Non-pigmented ciliary epithelial cell (primary cell): ENCODE measurements at places on chromosomes 11 and 22.

GRCh38 chr11:107224836-107225235 lies 206.6 kb upstream of the GUCY1A2 start:
- no peak for DNase-seq

GRCh38 chr22:47782328-47783075 lies 1020.1 kb downstream of the TBC1D22A start:
- no peak for DNase-seq

DNA sequence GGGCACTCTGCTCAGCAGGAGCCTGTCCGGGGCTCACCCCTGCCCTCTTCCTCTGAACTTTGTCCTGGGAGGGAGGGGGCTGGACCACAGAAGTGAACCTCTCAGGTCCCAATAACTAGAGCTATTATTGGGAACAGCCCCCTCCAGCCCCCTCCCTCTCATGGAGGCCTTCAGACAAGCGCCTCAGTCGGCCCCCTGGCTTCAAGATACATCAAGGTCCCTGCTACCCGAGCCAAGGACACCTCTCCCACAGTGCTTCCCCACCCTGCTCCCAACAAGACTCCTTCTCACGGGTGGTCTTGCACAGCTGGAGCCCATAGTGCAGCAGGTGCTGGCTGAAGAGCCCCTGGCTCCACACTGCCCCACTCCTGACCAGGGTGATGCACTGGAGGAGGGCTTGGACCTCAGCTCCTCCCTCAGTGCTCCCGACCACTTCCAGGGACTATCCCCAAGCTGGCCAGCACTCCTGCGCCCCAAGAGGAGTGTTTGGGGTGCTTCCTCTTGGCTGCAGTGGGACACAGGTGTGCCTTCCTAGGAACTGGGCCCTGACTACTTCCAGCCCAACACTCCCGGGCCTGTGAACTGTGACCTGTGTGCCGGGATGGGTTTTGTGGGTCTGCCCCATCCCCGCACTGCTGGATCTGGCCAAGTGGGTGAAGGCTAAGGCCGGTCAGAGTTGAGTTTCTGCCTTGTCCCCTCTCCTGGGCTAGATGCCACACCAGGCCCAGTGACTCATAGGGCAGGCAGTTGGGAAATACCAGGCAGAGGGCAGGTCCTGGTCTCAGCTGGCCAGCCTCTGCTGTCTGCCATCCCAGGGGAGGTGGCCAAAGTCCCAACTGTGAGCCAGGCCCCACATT lies 2.2 kb downstream of the PNPLA2 start:
- no peak for DNase-seq

- no peak for DNase-seq
These were observed 481 bp downstream of the ANGPTL5 start for GRCh38 chr11:101915791-101916291.

DNA sequence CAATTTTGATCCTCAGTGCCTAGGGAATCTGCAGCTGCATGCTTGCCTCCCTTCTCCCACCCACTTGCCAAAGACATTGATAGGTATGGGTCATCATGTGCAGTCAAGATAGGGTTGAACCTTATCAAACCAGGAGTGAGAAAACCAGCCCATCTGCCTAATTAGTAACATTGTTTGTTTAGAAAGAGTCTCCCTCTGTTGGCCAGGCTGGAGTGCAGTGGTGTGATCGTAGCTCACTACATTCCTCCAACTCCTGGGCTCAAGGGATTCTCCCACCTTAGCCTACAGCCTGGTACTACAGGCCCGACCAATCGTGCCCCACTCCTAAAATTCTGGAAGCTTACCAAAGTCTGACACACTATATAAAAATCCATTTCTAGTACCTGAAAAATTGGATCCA lies 4.6 kb downstream of the C11orf71 start:
- DNase-seq, result no peak

- DNase-seq, result no peak
These were observed 2.2 kb upstream of the MTA2 start for GRCh38 chr11:62603776-62604299.

DNA sequence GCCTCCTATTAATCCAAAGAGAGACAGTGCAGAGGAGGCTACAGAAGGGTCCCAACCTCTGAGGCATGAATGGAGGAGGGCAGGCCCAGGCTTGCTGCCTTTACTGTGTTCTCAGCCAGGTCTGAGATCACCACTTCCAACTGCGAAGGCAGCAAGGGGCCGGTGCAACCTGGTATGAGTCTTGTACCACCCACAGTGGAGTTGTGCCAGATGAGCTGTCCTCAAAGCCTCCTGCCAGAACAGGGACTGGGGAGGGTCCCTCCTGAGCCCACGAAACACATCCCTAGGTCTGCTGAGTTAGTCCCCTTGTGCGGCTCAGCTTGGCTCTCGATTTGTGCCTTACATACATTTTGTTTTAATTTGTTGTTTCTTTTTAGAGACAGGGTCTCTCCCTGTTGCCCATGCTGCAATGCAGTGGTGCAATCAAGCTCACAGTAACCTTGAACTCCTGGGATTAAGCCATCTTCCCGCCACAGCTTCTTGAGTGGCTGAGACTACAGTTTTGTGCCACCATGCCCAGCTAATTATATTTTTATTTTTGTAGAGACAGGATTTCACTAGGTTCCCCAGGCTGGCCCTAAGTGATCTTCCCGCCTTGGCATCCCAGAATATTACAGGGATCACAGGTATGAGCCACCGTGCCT lies 9.3 kb downstream of the MIF start:
- no peak for DNase-seq

- DNase-seq, result no peak
These were observed 28.9 kb downstream of the THOC5 start for GRCh38 chr22:29524442-29525191.

DNA sequence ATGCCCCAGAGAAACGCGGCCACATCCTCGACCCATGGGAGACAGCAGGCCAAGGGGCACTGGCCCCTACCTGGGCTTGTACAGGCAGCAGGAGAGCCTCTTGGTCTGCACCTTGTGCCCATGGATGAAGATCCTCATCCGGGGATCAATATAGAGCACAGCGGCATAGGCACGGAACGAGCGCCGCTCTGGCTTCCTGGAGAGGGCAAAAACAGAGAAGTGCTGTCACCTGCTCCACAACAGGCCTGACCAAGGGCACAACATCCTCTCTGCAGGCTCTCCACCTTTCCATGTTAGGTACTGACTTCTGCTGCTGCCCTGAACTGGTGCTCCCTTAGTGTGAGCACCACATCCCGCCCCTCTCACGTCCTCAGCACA lies 27.2 kb downstream of the MORC2 start:
- no peak for DNase-seq

DNA sequence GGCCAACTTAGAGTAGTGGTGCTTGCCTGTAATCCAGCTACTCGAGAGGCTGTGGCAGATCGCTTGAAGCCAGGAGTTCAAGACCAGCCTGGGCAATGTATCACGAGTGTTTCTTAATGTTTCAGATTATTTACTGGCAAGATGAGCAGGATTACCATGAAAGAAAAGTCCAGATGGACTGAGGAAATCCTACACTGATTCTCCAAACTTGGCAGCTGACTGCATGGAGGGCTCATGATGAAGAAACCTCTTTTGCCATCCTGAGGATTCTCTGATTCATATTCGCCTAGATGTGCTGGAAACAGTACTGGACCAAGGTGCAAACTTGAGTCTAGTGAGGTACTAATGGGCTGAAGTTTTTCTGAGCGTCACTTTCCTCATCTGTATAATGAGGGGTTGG lies 2.8 kb upstream of the SIDT2 start:
- no peak for DNase-seq

GRCh38 chr11:110757066-110757465 lies 44.8 kb upstream of the ARHGAP20 start:
- no peak for DNase-seq

GRCh38 chr11:37078521-37078920 lies 480.5 kb upstream of the RAG2 start:
- no peak for DNase-seq

DNA sequence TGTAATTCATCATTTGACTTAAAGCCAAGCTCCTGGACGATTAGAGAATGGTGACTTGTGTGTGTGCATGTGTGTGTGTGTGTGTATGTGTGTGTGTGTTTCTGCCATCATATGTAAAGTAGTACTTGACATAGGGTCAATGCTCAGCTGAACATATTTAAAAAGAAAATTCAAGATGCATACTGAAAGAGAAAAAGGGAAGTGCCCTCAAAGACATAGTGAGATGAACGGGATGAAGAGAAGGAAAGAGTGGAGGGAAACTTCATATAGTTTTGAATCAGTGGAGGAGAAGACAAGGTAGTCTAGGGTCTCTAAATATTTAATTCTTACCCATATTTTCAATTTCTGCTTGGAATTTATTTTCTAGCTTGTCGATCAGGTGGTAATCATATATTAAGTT lies 4.0 kb downstream of the TCN1 start:
- no peak for DNase-seq

DNA sequence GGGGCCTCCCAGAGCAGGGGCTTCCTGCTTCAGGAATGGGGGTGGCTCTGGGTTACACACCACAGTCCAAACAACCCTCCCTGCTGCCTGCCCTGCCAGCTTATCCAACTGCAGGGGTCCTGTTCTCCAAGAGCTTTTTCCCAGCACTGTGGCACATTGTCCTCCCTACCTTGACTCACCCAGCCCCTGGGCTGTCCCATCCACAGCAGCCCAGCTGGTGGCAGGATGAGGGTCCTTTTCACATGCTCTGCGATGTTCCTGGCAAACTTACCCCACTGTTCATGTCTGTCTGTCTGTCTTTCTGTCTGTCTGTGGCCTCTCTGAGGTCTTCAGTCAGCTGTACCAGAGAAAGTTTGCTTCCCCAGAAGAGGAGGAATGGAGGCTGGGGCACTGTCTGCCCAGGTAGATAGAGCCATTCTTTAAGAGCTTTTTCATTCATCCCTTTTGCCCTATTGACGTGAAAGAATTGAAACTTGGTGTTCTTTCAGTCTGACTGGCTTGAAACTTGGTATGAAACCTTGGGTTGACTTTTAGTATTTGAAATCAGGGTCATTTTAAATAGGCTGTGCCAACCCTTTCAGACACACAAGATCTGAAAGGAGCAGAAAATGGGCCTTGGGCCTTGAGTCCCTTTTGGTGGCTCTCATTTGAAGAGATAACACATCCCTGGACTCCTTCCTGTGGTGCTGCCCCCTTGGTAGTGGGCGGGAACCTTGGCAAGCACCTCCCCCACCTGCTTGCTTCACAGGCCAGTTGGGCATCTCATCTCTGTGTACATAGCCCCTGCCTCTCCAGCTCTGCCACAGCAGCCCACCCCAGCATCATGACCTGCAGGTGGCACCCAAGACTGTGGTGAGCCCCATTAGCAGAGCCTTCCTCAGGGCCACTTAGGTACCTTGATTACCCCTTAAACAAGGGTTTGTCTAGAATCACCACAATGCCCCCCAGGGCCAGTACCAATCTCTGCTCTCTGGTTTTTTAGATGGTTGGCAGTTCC lies 74.6 kb upstream of the SUSD2 start:
- no peak for DNase-seq

- DNase-seq, result no peak
These were observed 2.4 kb downstream of the JAM3 start for GRCh38 chr11:134071306-134071705.

DNA sequence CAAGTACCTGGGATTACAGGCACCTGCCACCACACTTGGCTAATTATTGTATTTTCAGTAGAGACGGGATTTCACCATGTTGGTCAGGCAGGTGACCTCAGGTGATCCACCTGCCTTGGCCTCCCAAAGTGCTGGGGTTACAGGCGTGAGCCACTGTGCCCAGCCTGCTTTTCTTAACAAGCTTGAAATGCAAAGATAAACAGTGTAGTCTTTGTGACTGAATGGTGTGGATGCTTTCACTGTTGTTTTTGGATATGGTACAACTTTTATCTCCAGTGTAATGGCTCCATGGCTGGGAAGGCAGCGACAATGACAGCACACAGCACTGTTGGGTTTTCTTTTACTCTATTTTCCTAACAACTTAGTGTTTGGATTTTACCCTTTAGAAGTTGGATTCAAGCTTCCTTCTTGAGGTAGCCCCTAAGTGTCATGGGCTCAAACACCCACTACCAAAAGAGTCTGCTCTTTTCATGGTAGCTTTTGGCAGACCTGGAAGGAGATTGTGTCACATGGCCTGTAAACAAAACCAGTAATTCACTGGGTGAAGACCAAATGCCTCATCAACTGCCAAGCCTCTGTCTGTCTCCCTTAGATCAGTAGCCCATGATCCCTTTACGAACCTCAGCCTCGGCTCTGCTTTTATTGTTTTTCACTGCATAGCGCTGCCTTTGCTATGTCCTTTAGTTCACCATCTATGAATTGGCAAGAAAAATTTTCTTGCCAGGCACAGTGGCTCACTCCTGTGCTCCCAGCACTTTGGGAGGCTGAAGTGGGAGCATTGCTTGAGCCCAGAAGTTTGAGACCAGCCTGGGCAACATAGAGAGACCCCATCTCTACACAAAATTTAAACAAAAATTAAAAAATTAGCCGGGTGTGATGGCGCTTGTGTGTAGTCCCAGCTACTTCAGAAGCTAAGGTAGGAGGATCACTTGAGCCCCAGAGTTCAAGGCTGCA lies 6.4 kb downstream of the VPS51 start:
- DNase-seq, result no peak

GRCh38 chr11:14975252-14975587 lies 3.1 kb upstream of the CALCA start:
- no peak for DNase-seq

- DNase-seq, result no peak
These were observed 5.0 kb upstream of the ROBO4 start for GRCh38 chr11:124902616-124903015.

DNA sequence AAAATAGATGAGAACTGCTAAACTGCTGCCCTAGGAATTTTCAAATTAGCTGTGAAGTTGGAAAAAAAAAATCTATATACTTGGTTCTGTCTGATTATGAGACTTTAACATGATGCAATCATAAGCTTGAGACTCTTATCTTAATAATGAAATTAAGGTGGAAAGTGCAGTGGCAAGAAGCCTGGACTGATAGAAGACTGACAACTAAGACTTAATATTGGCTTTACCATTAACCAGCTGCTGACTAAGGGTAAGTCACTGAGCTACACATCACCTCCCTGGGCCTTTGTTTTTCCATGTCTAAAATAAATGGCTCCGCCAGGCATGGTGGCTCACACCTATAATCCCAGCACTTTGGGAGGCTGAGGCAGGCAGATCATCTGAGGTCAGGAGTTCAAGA lies 56.9 kb downstream of the SLC35F2 start:
- no peak for DNase-seq

DNA sequence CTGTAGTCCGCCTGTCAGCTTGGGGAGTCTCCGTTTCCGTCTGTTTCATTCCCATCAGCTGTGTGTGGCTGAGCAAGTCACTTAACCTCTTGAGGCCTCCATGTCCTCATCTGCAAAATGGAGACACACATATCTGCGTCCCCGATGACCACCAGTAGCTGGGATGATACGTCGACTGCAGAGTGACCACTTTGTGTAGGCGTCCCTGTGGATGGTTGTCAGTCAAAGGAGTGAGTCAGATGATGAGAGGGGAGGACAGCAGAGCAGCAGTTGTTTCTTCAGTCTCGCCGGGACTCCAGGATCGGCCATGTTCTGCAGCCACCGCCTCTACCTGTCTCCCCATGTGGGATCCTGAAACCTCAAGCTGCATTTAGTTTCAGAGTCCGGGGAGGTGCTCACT lies 19.9 kb downstream of the MGAT3 start:
- DNase-seq, result no peak

GRCh38 chr11:65435411-65435931 lies 12.9 kb downstream of the NEAT1 start:
- DNase-seq, result no peak
